ENCODE measurements at places on chromosomes 3 and 15.

- DNase-seq = no peak
These were observed 431.4 kb downstream of the DIPK2A start for GRCh38 chr3:144403040-144403457.

DNA sequence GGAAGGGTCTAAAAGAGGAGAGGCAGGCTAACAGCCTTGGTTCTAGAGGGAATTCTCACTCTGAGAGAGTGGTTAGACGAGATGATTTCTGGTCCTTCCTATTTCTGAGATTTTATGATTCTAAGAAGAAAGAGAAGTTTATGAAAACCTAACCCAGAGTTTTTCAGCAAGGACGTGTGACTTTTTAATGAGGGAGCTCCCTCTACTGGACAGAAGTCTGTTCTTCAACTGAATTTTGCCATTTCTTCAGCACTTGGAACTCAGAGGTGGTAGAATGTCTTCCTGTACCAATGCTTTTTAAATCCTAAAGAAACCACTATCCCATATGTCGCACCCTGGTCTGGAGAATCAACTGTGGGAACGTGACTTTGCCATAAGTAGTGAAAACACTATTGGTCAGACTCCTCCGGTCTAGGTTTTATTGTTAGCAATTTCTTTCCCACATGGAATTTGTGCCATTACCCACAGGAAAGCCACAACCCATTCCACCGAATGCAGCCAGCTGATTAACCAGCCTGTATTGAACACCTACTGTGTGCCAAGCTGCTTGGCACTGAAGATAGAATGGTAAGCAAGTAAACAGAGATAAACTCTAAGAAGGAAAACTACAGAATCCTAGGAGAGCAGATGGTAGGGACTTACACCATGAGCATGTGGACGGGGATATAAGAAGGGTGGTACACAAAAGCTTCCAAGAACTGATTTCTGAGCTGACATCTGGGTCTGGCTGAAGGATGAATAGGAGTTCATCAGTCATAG, 199.5 kb upstream of the LMCD1 start:
- peak; percentile 32 for DNase-seq

- no peak for DNase-seq
These were observed 87.0 kb upstream of the LMOD3 start for GRCh38 chr3:69209413-69209812.

GRCh38 chr3:123526474-123526873, 58.4 kb downstream of the HACD2 start:
- no peak for DNase-seq

DNA sequence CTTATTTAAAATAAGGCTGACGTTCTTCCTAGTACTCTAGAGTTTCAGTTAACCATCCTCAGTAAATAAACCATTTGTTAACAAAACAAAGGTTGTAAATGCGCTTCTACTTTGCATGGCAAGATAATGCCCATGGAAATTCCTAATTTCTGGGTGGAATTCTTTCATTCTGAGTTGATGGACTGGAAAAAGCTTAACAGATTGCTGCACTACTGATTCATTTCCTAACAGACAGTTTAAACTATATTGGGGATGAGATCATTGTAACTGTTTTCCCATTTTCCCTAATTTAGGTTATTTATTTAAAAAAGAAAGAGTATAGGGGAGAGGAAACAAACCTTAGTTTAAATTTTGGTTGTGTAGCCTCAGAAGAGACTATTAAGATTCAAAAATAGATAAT, 342.2 kb downstream of the NLGN1 start:
- no peak for DNase-seq

GRCh38 chr3:156608601-156609514, 53.9 kb upstream of the SSR3 start:
- DNase-seq = no peak

DNA sequence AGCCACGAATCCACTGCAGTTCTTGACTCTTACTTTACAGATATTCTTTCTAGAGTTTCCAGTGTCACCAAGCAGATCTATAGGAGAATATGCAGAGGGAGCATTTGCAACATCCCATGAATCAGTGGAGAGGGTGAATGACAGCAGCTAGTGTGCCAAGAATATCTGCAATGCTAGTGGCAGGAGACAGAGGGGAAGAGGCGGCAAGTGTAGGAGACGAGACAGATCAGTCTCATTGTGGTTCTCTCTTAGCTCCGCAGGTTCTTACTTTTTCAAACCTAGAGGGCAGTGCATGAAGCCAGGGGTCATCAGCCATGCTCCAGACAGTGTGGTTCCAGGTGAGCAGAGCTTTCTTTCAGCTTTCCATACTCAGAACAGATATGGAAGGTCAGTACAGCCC, 744 bp downstream of the ZNF619 start:
- DNase-seq = no peak

GRCh38 chr15:80852676-80853075, 73.5 kb downstream of the CEMIP start:
- DNase-seq = no peak

- no peak for DNase-seq
These were observed 7.8 kb downstream of the DUOX2 start for GRCh38 chr15:45106002-45106790.

DNA sequence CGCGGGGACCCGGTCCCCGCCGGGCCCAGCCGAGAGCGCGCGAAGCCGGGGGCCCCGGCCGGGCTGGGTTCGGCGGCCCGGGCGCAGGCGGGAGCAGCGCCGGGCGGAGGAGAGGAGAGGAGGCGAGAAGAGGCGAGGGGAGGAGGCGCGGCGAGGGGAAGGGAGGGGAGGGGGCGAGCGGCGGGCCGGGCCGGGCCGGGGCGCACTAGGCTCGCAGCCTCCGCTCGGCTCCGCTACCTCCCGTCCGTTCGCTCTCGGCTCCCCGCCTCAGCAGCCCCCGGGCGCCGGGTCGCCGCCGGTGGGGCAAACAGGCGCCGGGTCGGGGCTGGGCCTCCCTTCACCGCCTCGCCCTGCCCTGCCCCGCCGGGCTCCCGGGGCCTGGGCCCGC, 351 bp downstream of the INSYN1 start:
- DNase-seq = no peak

DNA sequence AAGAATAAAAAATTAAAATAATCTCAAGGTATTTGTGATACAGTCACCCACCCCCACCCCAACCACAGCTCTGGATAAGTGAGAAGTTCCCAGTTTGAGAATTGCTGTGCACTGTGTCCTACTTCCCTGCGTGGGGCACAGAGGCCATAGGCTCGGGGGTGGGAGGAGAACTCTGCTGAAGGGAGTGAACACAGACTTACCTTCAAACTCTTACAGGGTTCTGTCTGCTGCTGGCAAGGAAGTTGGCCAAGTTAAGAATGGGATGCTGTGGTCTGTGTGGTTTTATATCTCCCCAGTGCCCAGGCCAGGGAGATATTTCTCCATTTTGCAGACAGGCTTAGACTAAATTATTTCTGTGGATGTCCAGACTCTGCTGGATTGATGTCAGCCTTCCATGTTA, 37.6 kb downstream of the SPTSSB start:
- DNase-seq = no peak

DNA sequence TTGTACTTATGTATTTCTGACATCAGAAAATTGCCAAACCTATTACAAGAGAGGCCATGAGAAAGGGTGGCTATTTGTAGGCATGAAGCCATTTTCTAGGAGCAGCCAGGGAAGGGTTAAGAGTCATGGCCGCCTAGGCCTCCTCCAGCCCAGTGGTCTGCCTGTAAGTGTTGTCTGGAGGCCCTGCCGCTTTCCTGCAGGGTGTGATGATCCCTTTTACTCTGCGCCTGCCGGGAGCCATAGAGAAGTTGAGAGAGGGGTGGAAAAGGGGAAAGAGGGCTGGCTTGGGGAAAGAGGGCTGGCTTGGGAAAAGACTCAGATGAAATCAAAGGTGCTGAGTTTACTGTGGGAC, 29.1 kb upstream of the KCTD6 start:
- DNase-seq = no peak

Data from right renal pelvis (tissue), 4 donors.